ENCODE measurements at places on chromosomes 2 and 18.

GRCh38 chr2:44974064-44974715 is 32.7 kb downstream of the SIX3 start:
- peak; percentile 79 for DNase-seq

GRCh38 chr18:67510831-67511230 is 5.7 kb downstream of the DSEL start:
- no peak for DNase-seq

GRCh38 chr2:232539298-232540231 is at the start of gene CHRNG:
Gene CHRNG (plus strand): TSS chr2:232539692. CDS start chr2:232539748, 56 bp downstream.
- DNase-seq, result no peak

GRCh38 chr18:36513556-36513955 is 216.0 kb downstream of the FHOD3 start:
- DNase-seq, result no peak

DNA sequence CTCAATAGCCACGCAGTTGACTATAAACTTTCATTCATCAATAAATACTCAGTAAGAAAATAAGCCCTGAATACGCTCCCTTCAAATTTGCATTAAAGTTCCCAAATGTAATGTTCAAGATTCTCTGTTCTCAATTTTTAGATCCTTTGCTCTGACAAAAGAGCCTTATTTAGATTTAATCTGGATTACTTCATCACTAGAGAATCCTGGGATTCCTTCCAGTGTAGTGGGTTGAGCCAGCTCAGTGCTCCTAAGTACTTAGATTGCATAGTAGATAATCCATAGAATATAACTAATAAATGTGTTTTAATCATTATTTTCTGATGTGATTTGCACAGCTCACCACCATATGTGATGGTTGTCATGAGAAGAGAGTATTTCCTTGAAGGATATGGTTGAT is 1286.2 kb downstream of the SUCLG1 start:
- no peak for DNase-seq

DNA sequence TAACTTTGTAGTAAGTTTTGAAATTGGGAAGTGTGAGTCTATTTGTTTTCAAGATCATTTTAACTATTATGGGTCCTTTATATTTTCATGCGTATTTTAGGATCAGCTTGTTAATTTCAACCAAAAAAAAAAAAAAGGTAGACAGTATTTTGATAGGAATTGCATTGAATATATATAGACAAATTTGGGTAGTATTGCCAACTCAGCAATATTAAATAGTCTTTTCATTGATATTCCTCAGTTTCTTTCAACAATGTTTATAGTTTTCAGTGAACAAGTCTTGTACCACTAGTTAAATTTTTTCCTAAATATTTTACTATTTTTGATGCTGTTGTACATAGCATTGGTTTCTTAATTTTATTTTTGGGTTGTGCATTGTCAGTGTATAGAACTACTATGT is 149.9 kb downstream of the TAF4B start:
- no peak for DNase-seq

GRCh38 chr18:76487782-76488181 is 7.3 kb downstream of the ZNF516 start:
- DNase-seq, result no peak

DNA sequence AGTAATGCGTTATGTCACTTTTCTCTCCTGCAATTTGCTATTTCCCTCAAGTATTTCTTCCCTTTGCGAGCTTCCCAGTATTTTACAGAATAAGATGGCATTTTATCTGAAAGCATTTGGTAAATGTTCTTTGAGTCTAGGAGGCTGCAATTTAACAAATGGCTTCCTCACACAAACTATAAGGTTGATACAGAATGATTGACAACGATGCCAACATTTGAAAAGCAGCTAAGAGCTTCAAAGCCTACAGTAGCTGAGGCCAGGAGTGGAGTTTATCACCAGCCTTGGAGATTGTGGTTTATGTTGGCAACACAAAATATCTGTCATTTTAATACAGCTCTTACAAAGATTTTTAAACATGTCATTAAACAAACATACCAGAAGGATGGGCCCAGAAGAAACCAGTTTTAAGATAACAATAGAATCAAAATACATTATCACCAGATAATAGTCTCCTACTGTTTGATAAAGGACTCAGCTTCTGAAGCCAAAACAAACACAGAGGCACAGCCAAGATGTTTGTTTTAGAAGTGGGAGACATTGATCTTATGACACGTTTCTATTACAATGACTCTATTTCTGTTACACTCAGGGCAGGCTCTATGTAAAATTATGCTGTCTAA is 711.4 kb upstream of the ACVR2A start:
- DNase-seq, result no peak

Measured in A549 (cell line).